Stimulated activated CD4-positive, alpha-beta T cell treated with anti-CD3 and anti-CD28 coated beads, TNF-alpha, amount 100 ng/mL, for 1 hour (primary cell): ENCODE measurements at places on chromosomes 11 and 22.

- no peak for DNase-seq
Observed at GRCh38 chr22:24407278-24407665, 20.1 kb upstream of the ADORA2A start.

GRCh38 chr22:26573026-26573662 lies 16.8 kb downstream of the TPST2 start:
- DNase-seq, result no peak

DNA sequence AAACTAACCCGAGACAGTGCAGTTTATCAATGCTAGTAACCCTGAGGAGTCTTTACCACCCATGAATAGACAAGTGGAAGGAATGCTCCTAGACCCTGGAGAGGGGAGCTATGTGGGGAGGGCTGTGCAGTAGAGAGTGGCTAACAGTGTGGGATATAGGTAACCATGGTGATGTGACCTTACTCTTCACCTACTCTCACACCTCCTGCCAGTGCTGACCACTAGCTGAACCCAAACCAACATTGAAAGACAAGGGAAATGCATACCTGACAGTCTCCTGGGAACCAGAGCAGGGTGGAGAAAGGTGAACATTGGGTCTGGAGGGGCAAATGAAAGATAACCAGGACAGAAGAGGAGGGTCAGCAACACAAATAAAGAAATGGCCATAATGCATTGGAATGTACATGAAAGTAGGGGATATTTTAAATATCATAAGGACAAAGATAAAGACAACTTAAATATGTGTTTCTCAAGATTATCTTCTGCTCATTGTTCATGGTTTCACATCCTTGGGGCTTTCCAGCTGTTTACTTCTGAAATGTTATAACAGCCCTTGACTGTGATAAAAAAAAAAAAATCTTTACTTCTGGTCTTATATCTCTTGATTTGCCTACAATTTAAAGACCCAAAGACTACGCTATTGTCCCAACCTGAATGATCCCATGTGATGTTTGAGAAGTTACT lies 983.3 kb upstream of the TENM4 start:
- DNase-seq, result no peak

DNA sequence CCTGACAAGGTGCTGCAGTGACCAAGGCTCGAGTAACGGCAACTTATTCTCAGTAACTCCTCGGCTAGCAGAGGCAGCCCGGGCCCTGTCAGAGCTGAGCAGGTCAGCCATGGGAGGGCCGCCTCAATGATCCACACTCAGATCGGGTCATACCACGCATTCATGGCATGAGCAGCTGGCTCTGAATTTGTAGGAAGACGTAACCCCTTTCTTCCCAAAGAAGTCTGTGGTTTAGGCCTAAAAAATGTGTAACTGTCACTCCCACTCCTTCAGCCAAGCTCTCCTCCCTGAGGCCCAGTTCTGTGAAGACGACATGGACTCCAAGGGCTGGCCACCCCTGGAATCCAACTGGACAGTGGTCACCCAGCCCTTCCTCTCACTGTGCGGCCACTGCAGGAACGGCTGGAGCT lies 30.0 kb downstream of the PPP2R1B start:
- no peak for DNase-seq

GRCh38 chr11:19715373-19715772 lies 2.7 kb downstream of the NAV2 start:
- DNase-seq, result no peak

DNA sequence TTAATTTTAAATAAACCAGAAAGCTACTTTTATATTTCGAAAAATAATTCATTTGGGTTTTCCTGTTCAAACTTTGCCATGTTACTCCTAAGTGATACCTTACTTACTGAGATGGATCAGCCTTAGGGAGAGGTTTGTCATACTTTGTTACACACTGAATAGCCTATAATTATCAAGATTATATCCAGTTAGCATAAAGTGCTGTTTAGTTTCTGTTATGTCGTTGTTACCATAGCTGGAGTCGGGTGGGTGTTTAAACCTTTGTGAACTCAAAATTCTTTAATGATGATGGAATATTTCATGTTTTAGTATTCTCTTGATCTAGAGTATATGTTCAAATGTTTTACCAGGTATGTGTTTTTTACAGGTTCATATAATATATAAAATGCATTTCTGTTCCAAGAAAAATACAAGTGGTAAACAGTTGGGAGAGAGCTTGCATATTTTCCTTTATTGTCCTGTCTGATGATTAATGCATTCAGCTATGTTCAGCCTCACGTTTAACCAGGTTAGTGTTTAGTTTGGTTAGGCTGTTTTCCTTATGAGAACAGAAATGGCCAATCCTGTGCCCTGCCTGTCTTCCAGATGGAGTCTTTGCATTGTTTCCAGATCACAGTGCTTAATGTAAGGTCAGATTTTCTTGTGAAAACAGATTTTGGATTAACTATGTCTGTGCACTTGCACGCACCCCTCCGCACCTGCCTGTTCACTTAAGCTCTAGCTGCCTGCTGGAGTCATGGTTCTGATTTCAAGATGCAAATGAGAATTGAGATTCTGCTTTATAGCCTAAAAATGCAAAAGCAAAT lies 105.6 kb downstream of the ATXN10 start:
- no peak for DNase-seq

- no peak for DNase-seq
Observed at GRCh38 chr11:45921561-45922424, 663 bp upstream of the LARGE2 start.

DNA sequence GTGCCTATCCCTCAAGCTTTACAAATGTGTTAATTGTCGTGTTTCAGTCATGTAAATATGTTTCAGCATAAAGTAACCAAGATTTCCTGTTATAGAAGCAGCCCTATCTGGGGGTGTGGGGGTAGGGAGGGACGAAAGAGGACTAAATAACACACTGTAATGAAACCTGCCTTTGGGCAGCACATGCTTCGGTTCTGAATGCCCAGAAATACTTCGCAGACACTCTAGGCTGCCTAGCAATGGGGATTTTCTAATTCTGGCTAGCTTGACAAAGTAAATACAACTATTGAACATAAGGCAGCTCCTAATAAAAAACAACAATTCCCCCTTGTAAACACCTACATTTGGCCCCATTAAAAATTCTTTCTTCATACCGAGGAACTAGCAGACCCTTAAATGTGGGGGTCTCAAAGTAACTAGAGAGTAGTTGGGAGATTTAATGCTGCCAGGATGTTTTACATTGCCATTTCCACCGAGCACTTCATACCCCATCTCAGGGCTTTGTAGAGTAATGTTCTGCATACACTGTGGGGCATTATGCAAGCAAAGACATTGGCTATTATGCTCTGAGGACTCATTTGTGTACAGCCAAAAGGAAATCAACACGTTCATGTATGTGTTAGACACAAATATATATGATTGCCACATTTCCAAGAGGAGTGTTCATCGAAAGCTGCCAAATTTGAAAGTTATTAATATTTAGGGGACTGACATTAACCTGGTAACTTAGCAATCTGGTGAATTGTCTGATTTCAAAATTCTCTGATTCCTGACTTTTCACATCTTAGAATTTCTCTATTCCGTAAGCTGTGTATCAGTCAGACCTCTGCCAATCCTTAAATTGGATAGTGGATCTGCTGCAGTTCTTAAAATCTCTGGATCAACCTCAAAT lies 42.1 kb downstream of the PAX6 start:
- no peak for DNase-seq

DNA sequence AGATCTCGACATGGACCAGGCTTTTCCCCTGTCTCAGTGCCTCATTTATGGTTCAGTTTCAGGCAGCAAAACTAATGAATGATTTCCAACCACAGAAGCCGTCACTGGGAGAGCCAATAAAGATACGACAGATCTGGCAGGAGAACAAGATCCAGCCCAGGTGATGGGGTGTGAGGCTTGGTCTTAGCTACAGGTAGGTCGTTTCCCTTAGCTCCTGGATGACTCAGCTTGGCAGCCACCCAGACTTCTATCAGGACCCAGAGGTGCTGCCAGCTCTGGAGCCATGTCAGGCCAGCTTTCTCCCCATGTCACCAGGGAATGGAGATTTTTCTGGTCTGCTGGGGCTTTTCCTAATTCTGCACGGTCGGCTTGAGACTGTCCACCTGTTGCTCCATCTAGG lies 36.3 kb upstream of the APOBEC3A start:
- no peak for DNase-seq

- DNase-seq, result no peak
Observed at GRCh38 chr22:49712195-49712791, 115.4 kb downstream of the BRD1 start.

DNA sequence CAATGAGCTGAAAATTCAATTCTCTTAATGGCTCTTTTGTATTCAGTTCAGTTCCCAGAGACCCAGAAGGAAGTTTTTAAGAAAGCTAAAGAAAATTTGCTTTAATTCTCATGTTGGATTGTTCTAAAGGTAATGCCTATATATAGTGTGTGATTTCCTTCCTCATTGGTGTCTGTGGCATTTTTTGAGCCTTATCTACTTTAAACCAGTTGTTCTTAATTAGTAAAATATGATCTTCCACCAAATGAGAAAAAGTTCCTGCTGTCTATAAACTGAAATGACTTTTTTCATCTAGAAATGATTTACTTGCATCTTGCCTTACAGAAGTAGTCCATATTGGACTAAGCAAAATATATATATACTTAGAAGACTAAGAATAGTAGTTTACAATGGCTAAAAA lies 622.1 kb upstream of the KIRREL3 start:
- no peak for DNase-seq

DNA sequence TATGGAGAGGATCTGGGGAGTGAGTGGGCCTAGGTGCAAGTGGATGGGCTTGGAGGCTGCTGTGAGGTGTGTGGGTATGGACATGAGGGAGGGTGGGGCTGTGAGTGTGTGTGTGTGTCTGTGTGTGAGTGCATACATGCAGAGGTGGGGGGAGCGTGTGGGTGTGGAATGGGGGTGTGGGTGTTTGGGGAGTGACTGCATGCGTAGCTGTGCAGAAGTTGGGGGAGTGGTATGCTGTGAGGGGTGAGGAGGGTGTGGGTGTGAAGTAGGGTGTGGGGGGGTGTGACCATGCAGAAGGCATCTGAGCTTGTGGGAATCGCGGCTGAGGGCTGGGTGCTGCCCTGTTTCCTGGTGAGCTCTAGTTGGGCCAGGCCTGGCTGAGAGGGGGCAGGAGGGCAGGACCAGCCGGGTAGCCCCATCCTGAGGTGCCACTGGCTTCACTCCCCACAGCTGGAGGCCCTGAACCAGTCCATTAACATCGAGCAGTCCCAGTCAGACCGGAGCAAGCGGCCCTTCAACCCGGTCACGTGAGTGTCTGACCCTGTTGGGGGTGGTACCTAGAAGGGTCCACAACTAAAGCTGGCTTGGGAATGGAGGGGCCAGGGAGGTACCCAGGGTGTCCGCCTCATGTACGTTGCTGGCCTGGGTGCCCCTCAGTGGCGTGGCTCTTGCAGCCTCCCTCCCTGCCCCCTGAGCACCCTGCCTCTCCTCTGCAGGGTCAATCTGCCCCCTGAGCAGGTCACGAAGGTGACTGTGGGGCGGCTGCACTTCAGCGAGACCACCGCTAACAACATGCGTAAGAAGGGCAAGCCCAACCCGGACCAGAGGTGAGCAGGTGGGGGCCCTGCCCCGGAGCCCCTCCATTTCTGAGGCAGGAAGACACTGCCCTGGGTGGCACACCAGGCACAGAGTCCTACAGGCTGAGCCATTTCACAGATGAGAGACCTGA lies 16.5 kb downstream of the TMEM258 start:
- no peak for DNase-seq

DNA sequence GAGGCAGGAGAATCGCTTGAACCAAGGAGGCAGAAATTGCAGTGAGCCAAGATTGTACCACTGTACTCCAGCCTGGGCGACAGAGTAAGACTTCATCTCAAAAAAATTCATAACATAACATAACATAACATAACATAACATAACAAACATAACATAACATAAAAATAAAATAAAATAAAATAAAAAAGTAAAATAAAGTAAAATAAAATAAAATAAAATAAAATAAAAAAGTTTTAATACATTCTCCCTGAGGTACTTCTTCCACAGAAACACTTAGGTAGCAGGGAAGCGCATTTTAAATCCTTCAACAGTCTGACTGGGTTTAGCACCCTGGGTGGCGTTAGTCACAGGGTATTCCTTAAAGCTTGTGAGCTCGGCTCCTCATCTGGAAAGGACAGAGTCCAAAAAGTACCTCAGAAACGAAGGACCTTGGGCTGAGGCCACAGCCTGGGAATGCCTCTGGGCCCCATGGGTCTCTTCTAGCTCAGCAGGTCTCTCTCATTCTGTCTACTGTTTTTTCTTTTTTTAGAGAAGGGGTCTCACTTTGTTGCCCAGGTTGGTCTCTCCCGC lies 41.7 kb downstream of the MICAL3 start:
- DNase-seq, result no peak

DNA sequence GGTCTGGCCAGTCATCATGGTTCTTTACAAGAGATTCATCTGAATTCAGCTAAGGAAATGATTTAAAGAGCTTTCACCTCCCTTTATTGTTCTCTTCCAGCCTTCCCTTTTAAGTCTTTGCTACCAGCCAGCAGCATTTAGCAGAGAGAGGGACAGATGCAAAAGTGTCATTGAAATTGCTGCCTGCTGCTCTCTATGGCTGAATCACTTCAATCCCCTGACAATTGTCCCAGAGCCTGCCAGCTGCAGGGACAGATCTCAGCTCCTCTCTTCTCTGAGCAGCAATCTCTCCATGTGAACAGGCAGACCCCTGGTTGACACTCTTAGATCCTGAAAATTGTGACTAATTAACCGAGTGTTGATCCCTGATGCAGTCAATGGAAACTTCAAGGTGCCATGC lies 816.9 kb upstream of the CCDC90B start:
- DNase-seq, result no peak

DNA sequence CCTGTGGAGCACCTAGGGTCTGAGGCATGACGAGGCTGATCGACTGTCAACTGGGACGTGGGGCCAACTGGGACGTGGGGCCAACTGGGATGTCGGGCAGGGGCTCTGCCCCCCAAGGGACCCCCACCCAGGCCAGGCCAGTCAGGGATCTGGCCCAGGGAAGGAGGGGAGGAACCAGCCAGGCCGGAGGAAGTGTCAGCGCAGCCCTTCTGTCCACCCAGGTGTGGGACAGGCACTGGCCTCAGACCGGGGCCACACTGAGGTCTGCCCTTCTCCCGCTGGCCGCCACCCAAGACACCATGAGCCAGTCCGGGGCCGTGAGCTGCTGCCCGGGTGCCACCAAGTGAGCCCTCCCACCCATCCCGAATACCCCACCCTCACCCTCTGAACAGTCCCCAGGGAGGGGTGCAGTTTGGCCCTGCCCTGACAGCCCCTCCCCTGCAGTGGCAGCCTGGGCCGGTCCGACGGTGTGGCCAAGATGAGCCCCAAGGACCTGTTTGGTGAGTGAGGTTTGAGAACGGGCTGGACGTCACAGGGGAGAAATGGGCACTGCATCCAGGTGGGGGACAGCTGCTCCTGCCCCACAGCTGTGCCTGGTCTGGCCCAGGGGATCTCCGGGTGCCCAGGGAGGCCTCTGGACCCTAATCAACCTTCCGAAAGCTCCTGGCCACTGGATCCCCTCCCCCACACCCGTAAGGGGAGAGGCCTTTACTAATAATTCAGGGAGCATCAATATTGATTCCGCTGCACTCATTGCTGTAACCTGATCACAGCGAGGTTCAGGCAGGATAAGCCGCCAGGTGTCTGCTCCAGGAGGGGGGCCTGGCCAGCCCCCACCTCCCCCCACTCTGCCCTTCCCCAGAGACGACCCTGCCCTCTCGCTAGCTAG lies 3.3 kb downstream of the EPS8L2 start:
- DNase-seq, result no peak
